CD4-positive, alpha-beta memory T cell (primary cell): ENCODE measurements at places on chromosomes 7 and 10.

GRCh38 chr10:77583527-77583926, 54.1 kb downstream of the KCNMA1 start:
- no peak for DNase-seq

DNA sequence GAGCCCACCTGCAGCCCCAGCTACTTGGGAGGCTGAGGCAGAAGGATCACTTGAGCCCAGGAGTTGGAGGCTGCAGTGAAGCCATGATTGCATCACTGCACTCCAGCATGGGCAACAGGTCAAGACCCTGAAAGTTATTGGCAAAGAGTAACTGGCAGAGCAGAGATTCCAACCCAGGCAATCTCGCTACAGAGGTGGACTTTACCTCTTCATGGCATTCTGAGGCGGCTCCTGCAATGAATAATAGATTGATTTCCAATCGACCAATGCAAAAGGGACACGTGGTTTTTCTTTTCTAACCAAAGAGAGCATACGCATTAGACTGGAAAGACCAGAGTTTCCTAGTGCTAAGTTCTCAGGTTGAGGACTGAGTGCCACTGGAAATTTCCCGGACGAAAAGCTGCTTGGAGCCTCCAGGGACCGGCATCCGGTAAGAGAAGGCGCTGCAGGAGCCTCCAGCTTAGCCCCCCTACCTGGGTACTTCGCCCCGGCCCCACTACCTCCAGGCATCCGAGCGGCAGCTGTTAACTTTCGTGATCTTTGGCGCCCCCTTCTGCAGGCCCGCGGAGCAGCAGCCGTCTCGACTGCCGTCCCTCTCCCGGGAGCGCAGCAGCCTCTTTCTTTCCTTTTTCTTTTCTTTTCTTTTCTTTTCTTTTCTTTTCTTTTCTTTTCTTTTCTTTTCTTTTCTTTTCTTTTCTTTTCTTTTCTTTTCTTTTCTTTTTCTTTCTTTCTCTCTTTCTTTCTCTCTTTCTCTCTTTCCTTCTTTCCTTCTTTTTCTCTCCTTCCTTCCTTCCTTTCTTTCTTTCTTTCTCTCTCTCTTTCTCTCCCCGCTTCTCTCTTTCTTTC, 4.1 kb downstream of the MBLAC1 start:
- peak; percentile 78 for DNase-seq

DNA sequence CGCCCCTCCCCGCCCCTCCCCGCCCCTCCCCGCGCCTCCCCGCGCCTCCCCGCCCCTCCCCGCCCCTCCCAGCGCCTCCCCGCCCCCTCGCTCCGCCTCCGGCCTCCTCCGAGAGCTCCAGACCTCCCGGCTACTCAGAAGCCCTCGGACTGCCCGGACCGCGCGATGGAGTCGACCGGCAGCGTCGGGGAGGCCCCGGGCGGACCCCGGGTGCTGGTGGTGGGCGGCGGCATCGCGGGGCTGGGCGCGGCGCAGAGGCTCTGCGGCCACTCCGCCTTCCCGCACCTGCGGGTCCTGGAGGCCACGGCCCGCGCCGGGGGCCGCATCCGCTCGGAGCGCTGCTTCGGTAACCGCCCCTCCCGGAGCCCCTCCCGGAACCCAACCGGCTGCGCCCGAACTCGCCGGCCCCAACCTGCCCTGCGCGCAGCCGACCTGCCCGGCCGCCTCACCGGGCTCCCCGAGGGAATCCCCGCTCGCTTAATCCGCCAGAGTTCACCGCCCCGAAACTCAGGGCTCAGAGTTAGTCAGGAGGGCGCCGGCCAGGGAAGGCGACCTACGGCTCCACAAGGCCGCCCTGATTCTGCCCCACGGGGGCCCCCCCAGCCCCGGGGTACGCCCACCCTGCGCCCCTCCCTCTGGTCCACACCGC, at the start of gene PAOX:
Gene PAOX (plus strand): TSS at position 111 of the 649 bp plus-strand sequence. CDS start 55 bp downstream, at position 166.
- DNase-seq = peak; percentile 75

DNA sequence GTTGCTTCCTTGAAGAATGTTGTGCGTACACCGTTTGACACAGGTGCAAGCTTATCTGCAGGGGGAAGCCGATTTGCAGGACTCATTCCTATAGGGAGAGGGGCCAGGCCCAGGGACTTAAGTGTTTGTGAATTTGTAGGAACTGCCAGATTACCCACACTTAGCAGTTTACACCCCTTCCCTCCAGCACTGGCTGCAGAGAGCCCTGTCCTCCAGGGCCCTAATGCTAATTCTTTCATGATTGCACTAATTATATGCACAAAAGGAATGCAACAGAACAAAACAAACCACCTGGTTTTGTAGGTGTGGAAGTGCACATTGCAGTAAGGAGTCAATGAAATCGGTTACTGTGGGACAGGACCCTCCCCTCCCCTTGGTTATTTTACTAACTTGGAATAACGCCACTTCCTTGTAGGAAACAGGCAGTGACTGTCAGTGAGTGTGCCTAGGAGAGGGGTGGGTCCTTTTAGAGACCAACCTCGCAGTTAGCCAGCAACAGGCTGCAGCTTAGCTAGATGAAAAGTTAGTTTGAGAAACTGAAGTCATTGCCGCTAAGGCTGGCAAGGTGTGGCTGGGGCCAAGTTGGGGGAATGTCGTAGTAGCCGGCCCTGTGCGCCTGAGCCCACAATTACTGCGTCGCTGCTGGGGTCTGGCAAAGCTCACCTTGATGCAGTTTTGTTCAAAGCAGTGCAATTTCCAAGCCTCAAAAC, 60.6 kb downstream of the CUX1 start:
- no peak for DNase-seq

DNA sequence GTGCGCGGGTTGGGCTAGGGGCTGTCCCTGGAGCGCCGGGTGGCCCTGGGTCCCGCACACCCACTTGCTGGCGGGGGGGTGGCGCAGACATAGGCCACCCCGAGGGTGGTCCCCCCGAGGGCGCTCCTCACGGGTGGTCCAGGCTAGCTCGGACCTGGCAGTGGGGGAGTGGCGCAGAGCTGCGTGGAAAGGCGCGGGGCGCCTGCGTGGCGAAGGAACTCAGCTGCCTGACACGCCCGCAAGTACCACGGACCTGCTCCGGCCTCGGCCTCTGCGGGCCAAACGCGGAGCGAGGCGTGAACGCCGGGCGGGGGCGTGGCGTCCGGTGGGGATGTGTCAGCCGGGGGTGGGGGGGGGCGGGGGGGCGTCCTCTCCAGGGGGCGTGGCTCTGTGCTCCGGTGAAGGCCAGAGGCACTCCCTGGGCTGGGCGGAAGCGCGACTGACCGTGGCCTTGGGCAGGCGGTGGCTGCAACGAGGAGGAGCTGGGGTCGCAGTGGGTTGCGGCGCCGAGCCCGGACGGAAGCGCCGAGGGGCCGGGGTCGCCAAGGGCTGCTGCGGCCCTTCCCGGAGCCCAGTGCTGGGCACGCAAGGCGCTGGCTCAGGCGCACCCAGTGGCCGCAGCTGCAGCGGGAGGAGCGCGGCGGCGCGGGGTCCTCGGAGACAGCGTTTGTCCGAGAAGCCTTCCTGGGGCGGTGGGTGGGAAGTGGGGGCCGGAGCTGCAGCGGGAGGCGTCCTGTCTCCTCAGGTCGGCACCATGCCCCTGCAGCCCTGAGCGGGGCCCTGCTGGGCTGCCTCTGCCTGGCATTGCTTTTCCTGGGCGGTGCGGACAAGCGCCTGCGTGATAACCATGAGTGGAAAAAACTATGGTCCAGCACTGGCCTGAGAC, 58.9 kb upstream of the NUPR2 start:
- DNase-seq = no peak

DNA sequence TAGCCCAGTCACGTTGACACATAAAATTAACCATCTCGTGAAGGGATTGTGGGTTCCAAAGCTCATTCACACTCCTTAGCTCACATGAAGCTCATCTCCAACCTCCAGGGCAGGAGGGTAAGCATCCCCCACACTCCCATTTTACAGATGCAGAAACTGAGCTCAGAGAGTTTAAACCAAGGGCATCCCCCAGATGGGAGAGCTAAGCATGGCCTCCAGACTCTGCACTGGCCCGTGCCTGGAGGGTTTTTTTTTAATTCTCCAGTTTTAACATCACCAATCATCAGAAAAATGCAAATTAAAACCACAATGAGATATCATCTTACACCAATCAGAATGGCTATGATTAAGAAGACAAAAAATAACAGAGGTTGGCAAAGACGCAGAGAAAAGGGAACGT, 53.3 kb upstream of the TCF7L2 start:
- DNase-seq = no peak

- no peak for DNase-seq
Measured at GRCh38 chr7:41130561-41131236, 572.2 kb downstream of the INHBA start.

- DNase-seq = no peak
Measured at GRCh38 chr10:34081347-34081743, 733.8 kb downstream of the PARD3 start.

DNA sequence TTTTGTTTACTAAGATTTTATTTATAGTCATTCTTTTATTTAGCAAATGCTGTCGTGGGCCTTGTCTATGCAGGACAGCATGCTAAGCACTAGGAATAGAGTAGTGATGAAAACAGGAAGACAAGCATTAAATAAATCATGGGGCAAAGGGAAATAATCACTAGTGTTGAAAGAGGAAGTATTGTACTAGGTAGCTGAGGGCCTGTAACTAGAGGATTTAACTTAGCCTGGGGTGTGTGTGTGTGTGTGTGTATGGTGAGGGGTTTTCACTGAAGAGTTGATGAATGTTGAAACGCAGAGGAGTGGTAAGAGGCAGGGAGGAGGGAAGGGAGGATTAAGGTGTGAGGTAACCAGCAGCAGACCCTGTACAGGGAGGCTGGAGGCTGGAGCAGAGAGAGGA, 446.4 kb downstream of the SDK1 start:
- no peak for DNase-seq

- no peak for DNase-seq
Measured at GRCh38 chr10:96082153-96082552, 38.8 kb downstream of the CCNJ start.

- DNase-seq = no peak
Measured at GRCh38 chr7:143415742-143416397, 7.2 kb upstream of the EPHA1 start.

GRCh38 chr7:2068693-2069471, 163.9 kb downstream of the MAD1L1 start:
- no peak for DNase-seq

- DNase-seq = no peak
Measured at GRCh38 chr7:104960741-104961448, 53.1 kb upstream of the KMT2E start.

DNA sequence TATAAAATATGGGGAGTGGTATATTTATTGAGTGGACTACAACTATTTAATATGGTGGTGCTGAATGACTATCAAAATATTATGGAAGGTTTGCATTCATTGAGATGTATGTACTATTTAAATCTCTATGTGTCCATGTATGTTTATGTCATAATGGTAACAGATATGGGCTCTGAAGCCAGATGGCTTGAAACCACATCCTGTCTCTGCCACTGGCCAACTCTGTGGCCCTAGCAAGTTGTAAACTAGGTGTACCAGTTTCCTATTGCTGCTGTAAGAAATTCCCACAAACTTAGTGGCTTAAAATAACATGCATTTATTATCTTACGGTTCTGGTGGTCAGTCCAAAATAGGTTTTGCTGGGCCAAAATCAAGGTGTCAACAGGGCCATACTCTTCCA, 198.1 kb upstream of the NFE2L3 start:
- no peak for DNase-seq

DNA sequence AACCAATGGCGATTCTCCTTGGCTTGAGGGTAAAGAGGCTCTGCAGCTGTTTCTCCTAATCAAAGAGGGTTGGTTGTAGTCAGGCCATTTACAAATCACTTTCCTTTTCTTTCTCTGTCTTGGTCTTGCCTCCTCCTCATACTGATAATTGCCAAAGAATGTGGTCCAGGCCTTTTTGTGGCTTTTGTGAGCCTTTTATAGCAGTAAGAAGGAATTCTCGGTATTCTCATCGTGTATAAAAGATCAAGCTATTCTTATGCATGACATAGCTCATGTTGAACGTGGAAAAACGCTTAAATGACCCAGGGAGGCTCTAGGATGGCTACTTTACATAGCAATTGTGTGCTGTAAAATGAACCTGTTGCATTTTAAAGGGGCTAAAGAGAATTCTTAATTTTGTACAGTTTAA, 62.6 kb downstream of the RBM20 start:
- DNase-seq = no peak

DNA sequence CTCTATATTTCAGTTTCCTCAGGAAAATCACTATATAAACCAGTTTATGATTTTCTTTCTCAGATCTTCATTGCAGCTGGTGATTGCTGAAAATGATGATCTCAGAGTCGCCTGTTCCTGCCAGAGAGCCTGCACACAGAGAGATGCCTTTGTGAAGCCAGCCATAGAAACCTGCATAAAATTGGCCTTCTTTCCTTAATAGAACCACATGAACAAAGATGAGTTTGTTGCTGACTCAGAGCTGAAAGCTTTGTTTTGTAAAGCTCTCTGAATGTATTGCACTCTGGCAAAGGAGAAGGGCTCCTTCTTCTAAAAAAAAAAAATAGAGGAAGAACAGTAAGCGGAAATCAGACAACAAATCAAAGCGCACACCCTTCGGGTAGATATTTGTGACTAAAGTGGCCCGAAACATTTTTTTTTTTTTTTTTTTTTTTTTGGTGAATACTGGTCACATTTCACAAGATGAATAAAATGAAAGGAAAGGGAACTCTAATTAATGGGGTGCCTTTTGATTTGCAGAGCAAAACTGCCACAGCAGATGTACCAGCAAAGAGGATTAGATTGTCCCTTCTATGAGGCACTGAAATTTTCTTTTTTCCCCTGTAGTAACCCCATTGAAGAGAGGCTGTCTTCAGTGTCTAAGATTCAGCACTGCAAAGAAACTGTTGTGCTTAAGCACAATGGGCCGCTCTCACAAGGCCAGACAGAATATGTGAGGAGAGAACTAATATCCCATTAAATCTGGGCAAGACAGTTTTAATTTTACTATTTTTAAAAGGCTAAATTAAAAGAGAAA, 75.1 kb upstream of the PTPRZ1 start:
- DNase-seq = no peak

- DNase-seq = no peak
Measured at GRCh38 chr7:25431956-25432450, 203.7 kb upstream of the NPVF start.

DNA sequence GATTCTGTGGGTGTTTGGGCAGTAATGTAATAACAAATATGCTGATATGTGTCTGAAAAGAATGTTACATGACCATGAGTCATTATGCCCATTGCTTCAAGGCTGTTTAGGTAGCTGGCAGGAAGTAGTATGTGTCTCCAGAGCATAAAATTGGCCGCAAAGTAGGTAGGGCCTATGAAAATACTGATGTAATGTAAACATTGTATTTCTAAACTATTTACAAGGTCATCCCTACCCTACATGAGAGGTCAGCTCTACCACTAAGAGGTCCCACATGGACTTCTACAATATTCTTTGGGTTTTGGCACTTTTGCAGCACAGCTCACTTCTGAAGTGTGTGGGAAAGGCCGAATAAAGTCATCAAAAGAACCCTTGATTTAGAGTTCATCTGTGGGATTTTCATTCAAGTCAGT, 301.9 kb downstream of the AHR start:
- DNase-seq = no peak

GRCh38 chr10:122658356-122659049, 41.1 kb downstream of the C10orf120 start:
- no peak for DNase-seq

- DNase-seq = no peak
Measured at GRCh38 chr10:35470248-35470924, 134.1 kb downstream of the CCNY start.
